ENCODE measurements at places on chromosomes 5 and 9. TPM values are rescaled to one million over a fixed set of nuclear protein-coding genes. Genes with fewer than 3 reads are reported as not detected.

- no peak for DNase-seq
Observed at GRCh38 chr5:52893105-52893504, 96.0 kb upstream of the ITGA2 start.

- no peak for DNase-seq
Observed at GRCh38 chr5:145245354-145245753, 589.8 kb downstream of the PRELID2 start.

Gene MEIKIN
- total RNA-seq = not detected

Gene HMHB1
- 0.83 TPM for total RNA-seq

- DNase-seq = no peak
Observed at GRCh38 chr5:138807182-138807581, 54.0 kb downstream of the CTNNA1 start.

GRCh38 chr5:181127907-181128626 is 2.9 kb downstream of the OR2V1 start:
- DNase-seq = no peak

GRCh38 chr9:126722922-126723806 is 81.7 kb upstream of the ZBTB43 start:
- peak; percentile 77 for DNase-seq

GRCh38 chr9:73595036-73595545 is 443.4 kb downstream of the ANXA1 start:
- DNase-seq = no peak

DNA sequence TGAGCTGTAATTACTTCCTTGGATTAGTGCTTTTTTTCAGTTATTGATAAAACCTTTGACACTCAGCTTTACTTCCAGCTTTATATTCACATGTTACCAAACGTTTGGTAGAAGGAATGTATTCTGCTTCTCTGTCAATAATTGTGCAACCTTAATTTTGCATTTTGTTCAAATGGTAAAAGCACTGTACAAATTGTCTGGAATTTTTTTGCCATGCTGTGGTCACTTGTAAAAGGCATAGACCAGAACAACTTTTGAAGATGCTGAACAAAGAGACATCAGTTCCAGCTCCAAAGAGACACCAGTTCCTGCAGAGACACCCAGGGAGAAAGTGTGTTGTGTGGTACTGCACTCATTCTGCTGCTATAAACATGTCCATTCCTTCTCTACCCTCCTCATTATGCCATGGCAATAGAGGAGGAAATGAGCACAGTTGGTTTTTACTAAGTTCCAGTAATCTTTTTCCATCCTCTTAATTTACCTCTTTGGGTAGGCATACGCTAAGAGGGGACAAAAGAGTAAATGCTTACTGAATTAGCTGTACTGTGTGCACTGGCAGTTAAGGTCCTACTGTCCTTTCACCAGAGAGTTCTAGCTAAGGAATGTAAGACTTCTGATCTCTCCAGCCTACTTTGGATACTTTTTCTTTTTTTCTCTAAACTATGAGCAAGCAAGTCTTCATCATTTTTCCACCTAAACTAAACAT is 387.4 kb downstream of the FGF10 start:
- no peak for DNase-seq

GRCh38 chr9:134670042-134670525 is 28.5 kb downstream of the COL5A1 start:
- DNase-seq = no peak

DNA sequence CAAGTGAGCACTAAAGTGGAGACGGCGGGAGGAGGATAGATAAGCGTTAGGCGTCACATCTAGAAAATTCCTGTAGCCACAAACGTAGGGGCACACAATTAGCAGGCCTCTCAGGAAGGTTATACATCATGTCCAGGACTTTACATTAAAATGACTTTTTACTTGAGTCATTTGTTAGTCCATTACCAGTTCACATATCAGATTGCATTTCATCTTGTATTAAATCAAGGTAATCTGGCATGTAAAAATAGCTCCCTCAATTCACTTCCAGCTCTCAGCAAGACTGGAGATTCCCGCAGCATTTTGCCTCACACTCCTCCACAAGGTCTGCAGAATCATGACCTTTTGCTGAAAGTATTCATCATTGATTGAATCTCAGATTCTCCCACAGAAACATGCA is 118.8 kb downstream of the PRDM6 start:
- DNase-seq = no peak

DNA sequence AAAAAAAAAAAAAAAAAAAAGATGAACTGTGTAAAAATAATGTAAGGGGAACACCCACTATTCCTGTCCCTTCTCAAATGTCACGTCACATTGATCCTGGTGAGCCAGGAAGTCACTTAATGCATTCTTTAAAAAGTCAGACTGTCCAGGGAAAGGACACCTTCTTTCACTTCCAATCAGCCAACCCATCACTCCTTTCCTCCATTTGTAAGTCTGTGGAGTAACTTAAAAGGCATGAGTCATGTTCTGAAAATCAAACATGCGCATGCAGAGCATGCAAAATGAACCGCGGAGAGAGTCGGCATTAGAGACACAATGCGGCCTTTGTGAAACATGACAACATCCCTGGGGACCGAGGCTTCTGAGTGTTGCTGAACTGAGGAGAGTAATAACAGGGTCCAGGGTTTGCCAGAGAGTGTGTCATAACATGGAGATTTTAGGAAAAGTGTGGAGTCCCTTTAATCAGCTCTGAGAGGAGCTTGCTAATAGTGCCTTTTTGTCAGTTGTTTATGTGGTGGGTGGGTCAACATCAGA is 77.6 kb upstream of the SEMA6A start:
- DNase-seq = no peak

Data from activated T-helper 1 cell treated with anti-CD3 and anti-CD28 coated beads, Interleukin-12 subunit alpha, Interleukin-12 subunit beta, Interleukin-2, Interleukin-4 antibody, amounts not matched to agents 30 ng/mL and 10 ng/mL and 1 ng/mL, durations not matched to agents 14 hours and 24 hours and 36 hours (primary cell).